Heart right ventricle (tissue), 16 donors: ENCODE measurements at places on chromosomes 7 and 10.

- no peak for DNase-seq
Measured at GRCh38 chr10:76029782-76030181, 598.4 kb downstream of the LRMDA start.

GRCh38 chr7:155456738-155457543 is 988 bp upstream of the EN2 start:
- peak; percentile 67 for DNase-seq

- no peak for DNase-seq
Measured at GRCh38 chr7:14196555-14196954, 207.1 kb upstream of the ETV1 start.

- no peak for DNase-seq
Measured at GRCh38 chr10:14181567-14181936, 149.2 kb downstream of the FRMD4A start.

DNA sequence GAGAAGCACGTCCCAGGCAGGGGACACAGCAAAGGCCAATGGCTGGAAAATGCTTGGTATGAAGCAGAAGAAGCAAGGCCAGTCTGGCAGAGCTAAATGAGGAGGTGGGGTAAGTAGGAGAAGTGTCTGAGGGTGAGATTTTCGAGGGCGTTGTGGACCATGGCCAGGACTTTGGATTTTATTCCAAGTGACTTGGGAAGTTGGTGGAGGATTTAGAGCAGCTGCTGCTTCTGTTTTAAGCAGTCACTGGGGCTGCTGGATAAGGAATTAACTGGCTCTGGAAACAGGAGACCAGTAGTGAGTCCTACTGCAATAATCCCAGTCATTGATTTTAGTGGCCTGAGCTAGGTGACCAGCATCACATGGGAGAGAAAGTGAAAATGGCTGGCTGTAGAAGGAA is 67.6 kb upstream of the GSDME start:
- DNase-seq, result no peak

DNA sequence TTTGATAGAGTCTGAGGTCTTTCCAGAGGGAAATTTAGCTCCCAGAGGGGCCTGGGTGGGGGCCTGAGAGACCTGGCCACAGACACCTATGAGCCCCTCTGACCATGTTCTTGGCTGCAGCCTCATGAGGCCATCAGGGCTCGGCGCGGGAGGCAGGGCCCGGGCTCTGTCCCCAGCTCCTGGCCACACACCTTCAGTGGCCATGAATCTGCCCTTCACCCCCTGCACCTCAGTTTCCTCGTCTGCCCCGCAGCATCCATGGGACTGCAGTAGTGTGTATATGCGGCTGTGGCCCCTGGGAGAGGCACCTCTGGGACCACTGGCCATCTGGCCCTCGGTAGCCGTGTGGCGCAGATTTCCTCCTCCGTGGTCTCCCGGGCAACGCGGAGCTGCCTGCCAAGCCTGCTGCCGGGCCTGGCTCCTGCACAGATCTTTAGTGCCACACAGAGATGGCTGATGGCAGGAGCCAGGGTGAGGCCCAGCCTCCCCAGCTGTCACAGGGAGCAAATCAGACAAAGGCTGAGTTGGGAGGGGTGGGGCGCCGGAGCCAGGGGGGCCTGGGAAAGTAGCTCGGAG is 23.6 kb upstream of the ADCYAP1R1 start:
- no peak for DNase-seq

DNA sequence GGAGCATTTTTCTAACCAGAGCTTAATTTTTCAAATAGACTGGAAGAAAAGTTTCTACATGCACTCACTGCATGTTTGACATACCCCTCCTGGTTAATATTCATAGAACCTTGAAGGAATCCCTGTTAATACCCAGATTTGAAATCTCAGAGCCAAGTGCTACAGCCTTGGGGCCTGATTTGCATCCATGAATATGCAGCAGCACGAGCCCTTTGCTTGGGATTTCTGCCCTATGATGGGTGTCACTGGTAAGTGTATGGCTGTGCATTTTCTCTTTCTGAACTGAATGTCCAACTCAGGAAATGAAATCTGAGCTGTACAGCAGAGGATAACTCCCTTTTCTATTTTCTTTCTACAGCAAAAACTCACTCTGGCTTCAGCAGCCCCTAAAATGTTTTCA is 1157.5 kb downstream of the XPNPEP1 start:
- DNase-seq, result no peak

DNA sequence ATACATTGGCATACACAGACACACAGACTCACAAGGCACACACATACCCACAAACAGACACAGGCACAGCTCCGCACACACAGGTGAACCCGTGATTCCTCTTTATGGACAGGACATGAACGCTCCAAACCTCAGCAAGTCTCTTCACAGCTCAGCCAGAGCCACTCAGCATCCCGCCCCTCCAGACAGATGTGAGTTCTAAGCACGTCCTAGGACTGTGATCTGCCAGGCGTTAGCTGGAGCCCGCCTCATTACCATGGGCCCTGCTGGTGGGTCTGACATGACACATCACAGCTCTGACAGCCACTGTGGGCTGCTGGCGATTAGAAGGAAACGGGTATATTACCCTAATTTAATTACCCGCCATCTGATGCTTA is 176.7 kb upstream of the PPP2R2D start:
- DNase-seq, result no peak

DNA sequence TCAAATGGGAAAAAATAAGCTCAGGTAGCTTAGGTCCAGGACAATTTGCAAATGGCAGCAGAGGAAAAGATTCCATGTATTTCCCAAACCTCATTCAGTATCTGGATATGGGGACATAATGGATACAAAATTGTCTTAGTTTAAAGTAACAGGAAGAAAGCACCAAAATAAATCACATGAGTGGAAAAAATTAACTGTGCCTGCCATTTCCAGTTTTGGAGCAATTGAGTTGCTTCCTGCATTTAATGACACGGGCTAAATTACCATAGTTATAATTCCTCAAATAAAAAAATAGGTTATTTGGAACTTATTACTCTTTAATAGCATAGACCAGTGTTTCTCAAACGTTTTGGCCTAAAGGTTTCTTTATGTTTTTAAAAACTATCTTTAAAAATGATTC is 6.3 kb upstream of the STAMBPL1 start:
- no peak for DNase-seq

DNA sequence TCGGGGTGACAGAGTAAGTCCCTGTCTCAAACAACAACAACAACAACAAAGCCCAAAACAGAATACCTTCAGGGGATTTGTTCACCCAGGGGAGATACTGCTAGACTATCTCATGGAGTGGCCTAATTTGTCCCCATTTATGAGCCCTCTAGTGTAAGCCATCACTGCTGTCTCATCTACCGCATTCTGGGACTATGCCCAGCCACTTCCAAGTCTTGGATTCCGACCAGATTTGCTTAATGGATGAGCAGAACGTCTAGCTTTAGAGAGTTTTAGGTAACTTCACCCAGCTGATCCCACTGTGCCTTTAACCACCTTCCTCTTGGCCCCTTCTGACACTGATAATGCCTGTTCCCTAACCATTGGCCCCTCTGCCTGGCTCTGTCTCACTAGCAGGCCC is 47.1 kb downstream of the PAPSS2 start:
- DNase-seq, result no peak

DNA sequence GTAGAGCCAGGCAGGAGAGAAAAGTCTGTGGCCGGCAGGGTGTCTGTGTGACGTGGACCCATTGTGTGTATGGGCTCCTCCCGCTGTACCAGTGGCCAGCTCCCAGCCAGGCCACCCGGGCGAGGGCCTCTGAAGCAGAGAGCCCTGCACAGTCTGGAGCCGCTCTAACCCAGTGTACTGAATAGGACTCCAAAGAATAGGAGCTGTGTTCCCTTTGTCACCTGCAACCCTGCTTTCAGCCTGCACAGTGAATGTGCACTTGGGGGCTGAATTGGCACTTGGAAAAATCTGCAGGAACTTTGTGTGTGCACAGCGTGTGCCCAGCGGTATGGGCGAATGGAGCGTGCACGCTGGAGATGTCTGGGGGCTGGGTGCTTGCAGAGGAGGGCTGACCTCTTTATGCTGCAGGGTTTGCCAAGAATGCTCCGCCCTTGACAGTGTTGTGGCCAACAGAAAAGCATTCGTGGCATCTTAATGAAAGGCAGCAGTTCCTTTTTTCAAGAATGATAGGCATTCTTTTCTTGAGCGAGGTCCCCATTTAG is 216.2 kb downstream of the AUTS2 start:
- DNase-seq, result peak; percentile 36

DNA sequence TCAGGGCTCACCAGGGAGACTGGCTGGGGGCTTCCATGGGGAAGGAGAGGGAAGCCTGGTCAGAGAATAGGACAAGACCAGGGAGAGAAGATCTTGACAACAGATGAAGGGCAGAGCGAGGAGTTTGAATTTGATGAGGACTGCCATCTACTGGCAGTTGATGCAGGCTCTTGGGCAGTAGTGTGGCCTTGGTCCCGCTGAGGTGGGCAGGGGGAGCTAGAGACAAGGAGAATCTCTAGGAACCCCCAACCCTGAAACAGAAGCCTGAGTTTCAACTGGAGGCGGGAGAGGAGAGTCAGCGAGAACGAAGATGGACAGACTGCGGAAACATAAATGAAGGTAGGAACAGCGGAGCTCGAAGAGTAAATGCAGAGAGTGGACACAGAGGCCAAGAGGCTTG is 81.0 kb downstream of the PPP1R3C start:
- DNase-seq, result peak; percentile 38

GRCh38 chr10:20949967-20950366 is 52.9 kb upstream of the NEBL start:
- no peak for DNase-seq

DNA sequence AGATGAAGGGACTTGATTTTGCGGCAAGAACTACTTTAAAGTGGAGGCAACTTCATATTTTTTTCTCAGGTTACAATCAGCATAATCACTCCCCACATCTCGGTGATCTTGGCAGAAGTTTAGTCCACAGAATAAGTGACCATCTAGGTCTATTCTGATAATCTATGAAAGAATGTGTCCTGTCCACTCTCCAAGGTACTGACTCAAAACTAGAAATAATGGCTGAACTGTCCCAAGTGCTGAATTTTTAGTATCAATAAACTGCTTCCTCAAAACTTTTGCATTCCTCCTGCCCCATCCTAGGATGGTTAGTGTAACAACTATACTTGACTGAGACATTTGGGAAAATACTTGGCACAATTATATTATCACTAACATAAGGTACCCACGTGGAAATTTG is 10.9 kb upstream of the CHRM2 start:
- no peak for DNase-seq

DNA sequence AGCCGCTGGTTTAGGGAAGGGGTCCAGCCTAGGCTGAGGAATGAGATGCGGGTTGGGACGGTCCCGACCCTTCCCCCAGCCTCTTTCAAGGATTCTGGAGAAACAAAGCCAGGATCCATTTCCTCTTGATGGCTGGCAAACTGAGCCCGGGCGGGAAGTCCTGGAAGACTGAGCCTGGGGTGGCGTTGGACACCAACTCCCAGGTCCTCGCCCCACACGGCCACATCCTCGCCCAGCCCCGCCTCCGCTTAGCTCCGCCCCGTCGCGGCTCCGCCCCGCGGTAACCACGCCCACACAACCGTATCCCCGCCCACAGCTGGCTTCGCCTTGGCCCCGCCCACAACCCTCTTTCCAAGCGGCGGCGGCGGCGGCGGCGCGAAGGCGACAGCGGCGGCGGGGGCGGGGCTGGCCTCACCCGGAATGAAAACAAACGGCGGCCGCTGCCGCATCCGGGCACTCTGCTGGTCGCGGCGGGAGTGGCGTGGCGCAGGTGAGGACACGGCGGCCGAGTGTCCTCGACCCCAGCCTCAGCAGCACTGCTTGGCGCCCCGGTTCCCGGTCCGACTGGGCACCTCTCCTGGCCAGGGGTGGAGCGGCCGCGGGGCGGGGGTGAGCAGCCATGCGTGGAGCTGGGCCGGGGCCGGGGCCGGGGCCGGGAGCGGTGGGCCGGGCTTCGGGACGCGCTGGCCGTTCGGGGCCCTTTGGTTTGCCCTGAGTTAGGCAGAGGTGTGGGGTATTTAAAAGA is at the start of gene NUB1:
Gene NUB1 (plus strand): TSS at position 456 of the 745 bp plus-strand sequence. CDS start 3,538 bp downstream, outside the sequence.
- DNase-seq, result peak; percentile 90

DNA sequence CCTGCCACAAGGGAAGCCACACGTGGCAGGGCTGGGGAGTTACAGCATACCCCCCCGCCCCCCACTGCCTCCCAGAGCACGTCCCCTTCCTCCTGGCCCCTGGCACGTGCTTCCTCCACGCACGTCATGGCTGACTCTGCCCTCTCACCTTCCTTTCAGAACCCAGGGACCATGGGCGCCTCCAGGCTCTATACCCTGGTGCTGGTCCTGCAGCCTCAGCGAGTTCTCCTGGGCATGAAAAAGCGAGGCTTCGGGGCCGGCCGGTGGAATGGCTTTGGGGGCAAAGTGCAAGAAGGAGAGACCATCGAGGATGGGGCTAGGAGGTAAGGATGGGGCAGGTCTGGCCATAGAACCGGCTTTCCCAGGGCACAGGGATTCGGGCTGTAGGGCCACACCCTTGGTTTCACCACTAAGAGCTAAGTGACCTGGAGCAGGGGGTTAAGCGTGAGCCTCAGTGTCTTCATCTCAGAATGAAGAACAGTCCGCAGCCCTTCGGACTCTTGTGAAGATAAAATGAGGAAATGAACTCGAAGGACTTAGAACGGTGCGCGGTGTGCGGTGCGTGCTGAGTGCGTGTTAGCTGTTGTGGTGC is 2.5 kb downstream of the NUDT1 start:
- DNase-seq, result no peak

GRCh38 chr7:137871170-137871915 is 24.6 kb upstream of the DGKI start:
- DNase-seq, result no peak

GRCh38 chr10:114654822-114655575 is 3.1 kb downstream of the ABLIM1 start:
- DNase-seq, result no peak

DNA sequence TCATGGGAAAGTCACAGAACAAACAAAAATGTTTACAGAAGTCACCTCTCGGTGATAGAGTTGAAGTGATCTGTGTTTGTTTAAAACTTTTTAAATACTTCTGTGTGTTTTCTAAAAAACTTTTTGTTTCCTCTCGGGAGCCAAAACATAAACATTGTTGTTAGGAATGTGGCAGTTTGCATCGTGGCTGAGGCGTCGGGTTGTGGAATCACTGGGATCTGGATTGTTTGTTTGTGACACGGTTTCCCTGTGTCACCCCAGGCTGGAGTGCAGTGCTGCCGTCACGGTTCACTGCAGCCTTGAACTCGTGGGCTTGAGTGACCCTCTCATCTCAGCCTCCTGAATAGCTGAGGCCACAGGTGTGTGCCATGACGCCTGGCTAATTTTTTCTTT is 29.0 kb upstream of the SUN1 start:
- DNase-seq, result no peak

GRCh38 chr10:9052767-9053166 is 998.3 kb downstream of the GATA3 start:
- DNase-seq, result no peak
